Left forelimb (tissue), 1 donor: ENCODE measurements at places on chromosomes 3 and 15.

DNA sequence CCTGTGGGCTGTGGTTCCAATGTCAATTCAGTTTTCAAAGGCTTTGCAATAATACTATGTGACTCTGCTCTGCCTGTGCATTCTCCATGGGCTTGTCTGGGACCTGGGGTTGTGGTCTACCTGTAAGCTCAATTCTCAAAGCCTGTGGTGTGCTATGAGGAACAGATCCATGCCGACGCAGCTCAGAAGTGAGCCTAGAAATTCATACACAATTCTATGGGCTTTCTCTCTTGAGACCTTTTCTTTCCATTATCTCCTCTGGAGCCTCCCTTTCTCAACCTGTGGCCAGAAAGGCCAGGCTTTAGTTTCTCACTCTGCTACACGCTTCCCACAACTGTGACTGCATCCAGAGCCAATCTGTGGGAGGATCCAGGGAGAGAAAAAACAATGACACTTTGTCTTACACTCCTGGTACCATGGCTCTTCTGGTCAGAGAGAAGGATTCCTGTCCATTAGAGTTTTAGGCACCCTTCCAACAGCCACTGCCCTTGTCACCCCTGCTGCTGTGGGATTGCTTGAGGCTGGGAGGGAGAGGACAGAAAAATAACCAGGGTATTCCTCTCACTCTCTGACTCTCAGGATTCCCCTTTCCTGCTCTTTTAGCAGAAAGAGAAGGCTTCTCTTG lies 34.1 kb upstream of the KLF13 start:
- DNase-seq = no peak

GRCh38 chr3:17979911-17980310 lies 237.5 kb upstream of the TBC1D5 start:
- DNase-seq = no peak

- DNase-seq = peak; percentile 65
These were observed 150.5 kb downstream of the CFAP20DC start for GRCh38 chr3:58899159-58899952.

DNA sequence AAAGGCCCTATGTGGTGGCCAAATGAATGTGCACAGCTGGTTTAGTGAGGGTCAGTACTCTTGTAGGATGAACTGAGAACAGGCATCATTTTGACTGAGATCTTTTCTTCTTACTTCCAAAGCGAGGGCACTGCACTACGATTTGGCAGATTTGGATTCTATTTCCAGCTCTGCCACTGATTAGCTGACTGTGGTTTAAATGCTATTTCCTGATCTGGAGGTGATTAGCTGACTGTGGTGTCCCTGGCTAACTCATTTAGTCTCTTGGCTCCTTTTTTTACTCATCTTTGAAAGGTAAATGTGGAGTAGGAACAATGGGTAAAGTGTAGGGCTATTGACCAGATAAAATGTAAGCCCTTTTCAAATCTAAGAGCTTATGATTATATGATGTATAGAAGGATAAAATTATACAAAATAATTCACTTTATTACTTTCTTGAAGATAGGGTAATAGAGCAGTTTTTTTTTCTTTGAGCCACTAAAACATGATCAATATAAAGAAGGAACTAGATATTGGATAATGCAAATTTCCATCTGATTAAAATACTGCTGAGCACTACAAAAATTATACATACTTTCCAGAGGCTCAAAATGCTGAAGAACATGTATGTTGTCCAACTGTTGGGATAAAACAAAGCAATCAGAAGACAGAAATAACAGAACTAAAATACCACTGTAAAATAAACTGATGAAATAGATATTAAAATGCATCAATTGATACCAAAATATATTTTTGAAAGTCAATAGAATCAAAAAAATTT lies 39.7 kb upstream of the PLOD2 start:
- no peak for DNase-seq

- DNase-seq = no peak
These were observed 63.4 kb downstream of the CYP19A1 start for GRCh38 chr15:51274956-51275355.

GRCh38 chr3:24688446-24689148 lies 193.9 kb upstream of the THRB start:
- DNase-seq = no peak
